ENCODE measurements at places on chromosomes 1 and 21.

DNA sequence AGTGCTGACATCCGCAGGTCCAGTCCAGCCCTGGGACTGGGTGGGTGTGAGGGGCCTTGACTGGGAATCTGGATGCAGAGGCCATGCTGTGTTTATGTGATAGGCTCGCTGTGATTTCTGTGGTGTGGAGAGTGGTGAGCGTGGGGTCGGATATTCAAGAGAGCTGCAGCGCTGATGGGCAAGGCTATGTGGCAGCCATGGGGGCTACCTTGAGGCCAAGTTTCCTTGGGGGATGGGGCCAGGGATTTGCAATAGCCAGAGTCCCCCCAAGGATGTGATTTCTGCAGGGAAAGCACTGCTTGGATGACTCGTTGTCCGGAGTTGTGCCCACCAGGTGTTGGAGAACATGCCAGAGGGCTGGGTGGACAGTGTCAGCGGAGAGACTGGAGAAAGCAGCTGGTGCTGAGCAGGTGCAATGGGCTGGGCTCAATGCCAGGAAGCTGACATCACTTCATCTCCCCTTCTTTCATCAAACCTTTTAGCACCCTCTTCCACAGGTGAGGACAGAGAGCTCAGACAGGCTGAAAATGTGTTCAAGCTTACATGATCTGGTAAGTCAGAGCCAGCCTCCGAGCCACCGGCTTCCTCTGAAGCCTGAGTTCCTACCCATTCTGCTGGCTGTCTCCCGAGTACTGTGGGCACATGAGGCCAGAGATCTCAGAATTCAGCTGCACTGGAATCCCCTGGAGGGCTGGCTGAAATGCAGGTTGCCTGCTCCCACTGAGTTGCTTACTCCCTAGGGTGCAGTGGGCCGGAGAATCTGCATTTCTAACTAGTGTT, 132.9 kb downstream of the RHOU start:
- no peak for DNase-seq

- DNase-seq = no peak
Measured at GRCh38 chr1:54614563-54614962, 8.8 kb downstream of the FAM151A start.

DNA sequence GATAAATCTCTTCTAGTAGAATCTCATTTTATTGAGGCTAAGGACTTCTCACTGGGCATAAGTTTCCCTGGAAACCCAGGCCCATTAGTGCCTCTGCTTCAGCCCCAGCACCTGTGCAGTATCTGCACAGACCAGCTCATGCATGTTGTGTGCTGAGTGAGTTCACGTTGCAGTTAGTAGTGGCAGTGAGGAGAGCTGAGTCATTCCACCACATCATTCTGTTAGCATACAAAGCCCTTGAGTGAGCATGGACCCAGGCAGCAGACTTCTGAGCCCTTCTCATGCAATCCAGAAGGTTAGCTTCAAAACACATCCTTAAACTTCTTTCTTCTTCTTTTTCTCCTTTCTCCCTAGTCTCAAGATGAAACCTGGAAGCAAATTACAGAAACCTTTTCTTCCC, 45.8 kb upstream of the NTPCR start:
- no peak for DNase-seq

- no peak for DNase-seq
Measured at GRCh38 chr1:151157067-151157531, 650 bp downstream of the TNFAIP8L2 start.

- no peak for DNase-seq
Measured at GRCh38 chr1:204803607-204804006, 67.1 kb upstream of the NFASC start.

GRCh38 chr21:26962621-26963181, 4.2 kb downstream of the ADAMTS5 start:
- DNase-seq = no peak

DNA sequence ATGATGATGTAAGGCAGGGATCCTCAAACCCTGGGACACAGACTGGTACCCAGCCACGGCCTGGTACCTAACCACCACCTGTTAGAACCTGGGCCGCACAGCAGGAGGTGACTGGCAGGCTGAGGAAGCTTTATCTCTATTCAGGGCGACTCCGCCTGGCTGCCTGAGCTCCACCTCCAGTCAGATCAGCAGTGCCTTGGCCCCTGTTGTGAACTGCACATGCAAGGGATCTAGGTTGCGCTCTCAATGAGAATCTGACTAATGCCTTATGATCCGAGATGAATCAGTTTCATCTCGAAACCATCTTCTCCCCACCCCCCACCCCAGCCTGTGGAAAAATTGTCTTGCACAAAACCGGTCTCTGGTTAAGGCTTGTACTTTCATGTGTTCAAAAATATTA, 4.2 kb downstream of the RNPC3 start:
- no peak for DNase-seq

DNA sequence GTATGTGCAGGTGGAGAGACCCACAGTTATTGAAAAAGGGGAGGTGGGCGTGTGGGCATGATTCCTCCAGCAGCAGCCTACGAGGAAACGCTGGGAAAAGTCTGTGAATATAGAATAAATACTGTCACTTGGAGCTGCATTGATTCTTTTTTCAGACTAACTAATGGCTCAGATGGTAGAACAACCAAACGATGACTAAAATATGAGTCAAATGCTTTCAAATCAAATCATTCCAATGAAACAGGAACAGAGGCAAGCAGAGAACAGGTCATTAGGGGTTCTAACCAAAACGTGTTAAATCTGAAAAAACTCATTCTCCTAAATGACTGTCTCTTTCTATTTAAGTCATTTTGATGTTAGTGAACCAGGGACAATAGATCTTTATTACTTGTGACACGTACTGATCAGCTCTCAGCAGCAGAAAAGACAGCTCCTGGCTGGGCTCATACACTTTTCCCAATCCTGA, 35.1 kb upstream of the SEC16B start:
- DNase-seq = no peak

DNA sequence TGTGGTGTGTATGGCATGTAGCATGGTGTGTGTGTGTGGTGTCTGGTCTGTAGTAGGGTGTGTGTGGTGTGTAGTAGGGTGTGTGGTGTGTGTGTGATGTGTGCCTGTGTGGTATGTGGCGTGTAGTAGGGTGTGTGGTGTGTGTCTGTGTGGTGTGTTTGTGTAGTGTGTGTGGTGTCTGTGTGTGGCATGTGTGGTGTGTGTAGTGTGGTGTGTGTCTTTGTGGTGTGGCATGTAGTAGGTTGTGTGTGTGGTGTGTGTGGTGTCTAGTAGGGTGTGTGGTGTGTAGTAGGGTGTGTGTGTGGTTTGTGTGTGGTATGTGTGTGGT, 85.5 kb downstream of the SYT2 start:
- DNase-seq = no peak

DNA sequence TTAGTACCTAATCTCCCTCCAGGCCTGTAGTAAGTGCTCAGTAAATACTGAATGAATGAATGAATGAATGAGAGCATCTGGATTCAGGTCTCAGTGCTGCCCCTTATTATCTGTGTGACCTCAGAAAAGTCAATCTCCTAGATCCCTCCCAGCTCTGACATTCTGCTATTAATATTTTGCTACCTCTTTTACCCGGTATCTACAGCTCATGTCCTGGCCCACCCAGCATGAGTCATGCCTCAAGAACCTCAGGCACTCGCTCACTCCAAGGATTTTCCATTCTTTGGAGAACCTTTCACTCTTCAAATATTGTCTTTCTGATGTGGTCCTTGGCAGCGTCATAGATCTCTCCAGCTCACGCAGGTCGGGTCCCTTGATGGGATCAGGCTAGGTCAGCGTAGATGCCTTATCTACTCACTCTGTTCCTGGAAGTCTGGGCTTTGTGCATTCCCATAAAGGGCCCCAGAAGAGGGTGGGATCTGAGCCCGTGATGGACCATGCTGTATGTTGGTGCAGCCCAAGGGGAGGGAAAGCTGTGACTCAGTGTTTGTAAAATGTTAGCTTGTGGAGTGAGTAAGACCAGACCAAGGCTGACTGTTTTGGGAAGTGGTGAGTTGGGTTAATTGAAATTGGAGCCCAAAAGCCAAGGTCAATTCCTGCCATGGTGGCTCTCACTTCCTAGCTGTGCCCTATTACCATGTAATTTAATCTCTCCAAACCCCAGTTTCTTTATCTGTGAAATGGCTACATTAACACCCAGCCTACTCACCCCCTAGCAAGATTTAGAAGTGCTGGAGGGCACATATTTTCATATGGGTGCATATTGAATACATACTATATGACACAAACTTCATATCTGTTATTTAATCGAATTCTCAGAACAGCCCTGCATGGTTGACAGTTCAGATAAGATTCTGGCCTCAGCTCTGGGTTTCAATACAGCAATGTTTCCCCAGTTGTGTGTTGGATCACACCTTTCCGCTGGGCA, 214.1 kb upstream of the USP24 start:
- no peak for DNase-seq

GRCh38 chr1:39639305-39640130, at the start of gene HEYL:
TSS of gene HEYL (minus strand) at chr1:39639643. CDS start at chr1:39639625, 18 bp downstream.
- no peak for DNase-seq

DNA sequence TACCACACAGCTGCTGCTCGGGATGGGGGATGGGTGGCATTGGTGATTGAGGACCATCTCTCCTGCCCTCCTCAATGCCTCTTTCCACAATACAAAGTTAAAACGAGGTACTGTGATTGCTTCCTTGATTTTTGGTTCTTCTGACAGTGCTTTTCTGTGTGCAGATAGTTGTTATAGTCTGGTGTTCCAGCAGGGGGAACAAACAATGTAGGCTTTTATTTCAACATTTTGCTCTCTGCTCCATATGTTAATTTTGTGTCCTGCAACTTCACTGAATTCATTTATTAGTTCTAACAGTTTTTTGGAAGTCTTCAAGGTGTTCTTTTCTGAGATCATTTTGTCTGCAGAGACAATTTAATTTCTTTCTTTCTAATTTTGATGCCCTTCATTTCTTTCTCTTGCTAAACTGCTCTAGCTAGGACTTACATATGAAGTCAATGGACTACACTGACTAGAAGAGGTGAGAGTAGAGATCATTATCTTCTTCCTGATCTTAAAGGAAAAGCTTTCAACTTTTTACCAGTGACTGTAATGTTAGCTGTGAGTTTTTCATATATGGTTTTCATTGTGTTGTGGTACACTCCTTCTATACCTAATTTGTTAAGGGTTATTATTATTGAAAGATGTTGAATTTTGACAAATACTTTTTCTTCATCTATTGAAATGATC, 45.4 kb downstream of the TNFSF18 start:
- no peak for DNase-seq

- DNase-seq = no peak
Measured at GRCh38 chr1:67664048-67664447, 21.0 kb upstream of the GADD45A start.

- DNase-seq = no peak
Measured at GRCh38 chr1:4086921-4087320, 186.8 kb upstream of the C1orf174 start.

Data from GM18507 (cell line).